ENCODE measurements at places on chromosomes 11 and 22.

- DNase-seq: no peak
These were observed 1.3 kb downstream of the WEE1 start for GRCh38 chr11:9574622-9575259.

GRCh38 chr11:47127213-47127612 lies 49.5 kb downstream of the ARFGAP2 start:
- DNase-seq: no peak

DNA sequence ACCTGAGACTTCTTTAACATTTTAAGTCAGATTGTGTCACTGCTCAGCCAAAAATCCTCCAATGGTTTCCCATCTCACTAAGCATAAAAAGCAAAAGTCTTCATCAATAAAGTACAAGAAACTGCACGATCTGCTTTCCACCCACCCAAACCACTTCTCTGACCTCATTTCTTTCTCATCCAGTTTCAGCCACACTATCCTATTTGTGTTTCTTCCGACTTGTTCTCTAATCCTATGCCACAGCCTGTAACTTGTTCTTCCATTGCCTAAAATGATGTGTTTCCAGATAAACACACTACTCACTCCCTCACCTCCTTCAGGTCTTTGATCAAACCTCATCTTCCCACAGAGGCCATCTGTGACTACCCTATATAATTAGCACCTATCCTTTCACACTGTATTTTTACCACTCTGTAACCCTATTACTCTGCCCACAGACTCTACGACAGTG lies 28.4 kb downstream of the ARHGAP32 start:
- DNase-seq: no peak

DNA sequence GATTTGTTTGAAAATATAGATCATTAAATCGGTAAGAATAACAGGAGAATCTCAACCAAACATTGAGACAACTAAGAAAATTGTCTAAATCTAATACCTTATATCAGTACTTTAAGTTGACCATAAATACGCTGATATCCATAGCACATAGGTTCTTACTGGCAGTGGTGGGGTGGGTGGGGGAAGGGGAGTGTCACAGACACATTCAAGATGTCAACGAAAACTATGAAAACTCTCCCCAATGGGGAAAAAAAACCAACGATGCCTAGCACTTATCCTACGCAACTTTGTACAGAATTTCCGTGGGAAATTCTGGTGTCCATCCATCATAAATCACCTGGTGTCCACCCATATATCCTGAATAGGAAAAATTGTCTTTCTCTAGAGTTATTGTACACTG lies 6.2 kb downstream of the GRAP2 start:
- no peak for DNase-seq

GRCh38 chr11:126476977-126477376 lies 121.5 kb downstream of the ST3GAL4 start:
- no peak for DNase-seq

- DNase-seq: peak; percentile 61
These were observed 26.6 kb upstream of the IL17RA start for GRCh38 chr22:17057959-17058814.

DNA sequence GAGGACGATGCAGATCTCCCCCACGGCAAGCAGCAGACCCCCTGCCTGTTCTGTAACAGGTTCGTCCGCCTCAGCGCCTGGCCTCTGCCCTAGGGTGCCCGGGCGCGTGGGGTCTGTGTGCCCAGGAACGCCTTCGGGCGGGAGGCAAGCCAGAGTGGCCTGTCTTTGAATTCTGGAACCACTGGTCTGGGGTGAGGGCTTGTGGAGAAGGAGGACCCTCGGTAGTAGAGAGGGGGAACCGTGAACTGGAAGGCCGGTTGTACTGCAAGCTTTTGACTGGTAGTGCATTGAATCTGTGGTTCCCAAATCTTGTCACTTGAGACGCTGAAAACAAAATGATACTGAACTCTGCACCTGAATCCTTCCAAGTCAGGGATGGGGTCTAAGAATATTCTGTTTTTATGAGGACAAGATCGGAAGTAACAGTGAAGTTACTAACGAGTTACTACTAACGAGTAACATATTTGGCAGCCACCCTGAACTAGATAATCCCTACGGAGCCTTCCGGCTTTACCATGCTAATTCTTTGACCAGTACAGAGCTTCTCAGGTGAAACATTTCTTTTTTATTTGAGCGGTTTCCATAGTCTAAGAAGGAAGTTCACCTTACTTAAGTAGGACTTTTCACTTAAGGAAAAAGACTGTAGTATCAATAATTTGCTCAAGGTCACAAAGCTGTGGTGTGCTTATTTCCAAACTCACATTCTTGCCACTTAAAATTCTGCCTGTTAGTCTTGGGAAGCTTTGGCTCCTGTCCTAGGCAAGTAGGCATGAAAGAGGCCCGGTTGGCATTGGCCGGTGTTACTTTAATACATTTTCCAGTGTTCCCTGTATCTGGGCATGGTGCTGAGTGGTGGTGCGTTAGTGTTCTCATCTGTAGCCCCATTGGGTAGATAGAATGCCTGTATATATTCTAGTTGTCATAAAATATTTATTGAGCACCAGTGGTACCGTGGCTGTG lies 860 bp downstream of the PRMT3 start:
- DNase-seq: peak; percentile 21

DNA sequence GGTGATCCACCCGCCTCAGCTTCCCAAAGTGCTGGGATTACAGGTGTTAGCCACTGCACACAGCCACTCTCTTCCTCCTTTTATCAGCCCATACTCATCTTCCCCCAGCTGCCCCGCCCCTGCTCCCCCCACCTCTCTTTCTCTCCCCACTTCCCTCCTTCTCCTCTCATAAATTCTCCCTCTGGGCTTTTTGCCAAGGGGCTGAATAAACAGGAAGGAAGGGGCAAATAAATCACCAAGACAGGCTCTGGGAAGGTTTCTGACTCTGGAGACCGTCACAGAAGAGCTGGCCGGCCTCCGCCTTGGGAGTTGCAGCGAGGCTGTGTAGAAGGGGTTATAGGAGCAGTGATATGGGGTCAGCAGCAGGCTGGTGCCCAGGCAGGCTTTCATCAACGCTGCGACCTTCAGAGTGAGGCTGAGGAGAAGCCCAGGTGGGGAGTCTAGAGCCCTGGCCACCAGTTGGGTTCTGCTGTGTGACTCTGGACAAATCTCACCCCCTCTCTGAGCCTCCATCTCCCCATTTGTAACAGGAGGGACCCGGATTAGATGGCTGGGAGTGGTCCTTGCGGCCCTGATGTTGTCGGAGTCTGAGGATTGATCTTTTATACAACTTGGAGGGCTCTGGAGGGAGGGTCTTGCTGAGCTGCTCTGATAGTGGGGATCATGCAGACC lies 62.6 kb upstream of the RASD2 start:
- peak; percentile 89 for DNase-seq

GRCh38 chr11:77547863-77548551 lies 41.7 kb upstream of the AQP11 start:
- DNase-seq: peak; percentile 84

DNA sequence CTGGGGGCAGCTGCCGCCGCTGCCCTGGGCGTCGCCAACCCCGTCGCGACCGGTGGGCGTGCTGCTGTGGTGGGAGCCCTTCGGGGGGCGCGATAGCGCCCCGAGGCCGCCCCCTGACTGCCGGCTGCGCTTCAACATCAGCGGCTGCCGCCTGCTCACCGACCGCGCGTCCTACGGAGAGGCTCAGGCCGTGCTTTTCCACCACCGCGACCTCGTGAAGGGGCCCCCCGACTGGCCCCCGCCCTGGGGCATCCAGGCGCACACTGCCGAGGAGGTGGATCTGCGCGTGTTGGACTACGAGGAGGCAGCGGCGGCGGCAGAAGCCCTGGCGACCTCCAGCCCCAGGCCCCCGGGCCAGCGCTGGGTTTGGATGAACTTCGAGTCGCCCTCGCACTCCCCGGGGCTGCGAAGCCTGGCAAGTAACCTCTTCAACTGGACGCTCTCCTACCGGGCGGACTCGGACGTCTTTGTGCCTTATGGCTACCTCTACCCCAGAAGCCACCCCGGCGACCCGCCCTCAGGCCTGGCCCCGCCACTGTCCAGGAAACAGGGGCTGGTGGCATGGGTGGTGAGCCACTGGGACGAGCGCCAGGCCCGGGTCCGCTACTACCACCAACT lies 1.0 kb downstream of the FUT4 start:
- peak; percentile 75 for DNase-seq

DNA sequence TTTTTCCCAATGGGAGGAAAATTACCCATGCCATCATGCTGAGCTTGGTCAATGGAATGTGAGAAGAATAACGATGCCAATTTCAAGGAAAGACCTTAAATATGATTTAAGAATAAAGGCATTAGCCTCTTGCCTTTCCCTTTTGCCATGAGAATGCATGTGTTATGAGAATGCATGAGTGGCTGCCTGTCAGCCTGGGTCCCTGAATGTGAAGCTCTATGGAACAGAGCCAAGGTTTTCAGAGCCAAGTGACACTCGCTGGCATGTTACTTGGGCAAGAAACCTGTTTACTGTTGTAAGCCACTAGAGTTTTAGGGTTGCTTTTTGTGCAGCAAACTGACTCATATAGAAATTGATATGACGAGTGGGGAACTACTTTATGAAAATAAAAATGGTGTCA lies 75.7 kb downstream of the JRKL start:
- peak; percentile 14 for DNase-seq

GRCh38 chr11:76123248-76123647 lies 83.1 kb downstream of the WNT11 start:
- no peak for DNase-seq

- DNase-seq: no peak
These were observed 87.1 kb upstream of the LDLRAD3 start for GRCh38 chr11:35856756-35857155.

DNA sequence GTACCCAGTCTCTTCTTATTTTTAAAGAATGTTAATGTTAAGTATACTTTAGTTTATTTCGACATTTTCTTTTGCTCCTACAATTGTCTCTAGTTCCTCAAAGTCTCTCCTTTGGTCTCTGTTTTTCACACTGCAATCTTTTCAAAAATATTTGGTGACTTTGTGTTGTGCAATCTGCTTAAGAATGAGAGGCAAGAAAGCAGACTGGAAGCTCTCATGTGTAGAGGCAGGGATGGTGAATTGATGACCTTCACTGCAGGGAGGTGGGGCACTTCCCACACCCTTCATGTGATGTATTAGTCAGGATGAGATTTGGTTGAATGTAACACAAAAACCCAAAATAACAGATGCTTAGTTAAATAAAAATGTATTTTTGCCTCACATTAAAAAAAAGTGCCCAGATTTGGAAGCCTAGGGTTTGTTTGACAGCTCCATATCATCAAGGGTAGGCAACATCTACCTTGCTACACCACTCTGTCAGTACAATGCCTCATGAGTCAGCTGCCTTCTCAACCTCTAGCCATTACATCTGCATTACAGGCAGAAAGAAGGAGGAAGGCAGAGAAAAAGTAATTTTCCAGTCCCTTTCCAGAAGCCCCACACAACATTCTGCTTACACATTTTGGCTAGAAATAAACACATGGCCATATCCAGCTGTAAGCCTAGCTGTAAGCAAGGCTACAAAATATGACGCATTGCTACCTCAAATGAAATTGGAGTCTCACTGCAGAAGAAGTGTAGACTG lies 3.8 kb upstream of the MMP27 start:
- no peak for DNase-seq

DNA sequence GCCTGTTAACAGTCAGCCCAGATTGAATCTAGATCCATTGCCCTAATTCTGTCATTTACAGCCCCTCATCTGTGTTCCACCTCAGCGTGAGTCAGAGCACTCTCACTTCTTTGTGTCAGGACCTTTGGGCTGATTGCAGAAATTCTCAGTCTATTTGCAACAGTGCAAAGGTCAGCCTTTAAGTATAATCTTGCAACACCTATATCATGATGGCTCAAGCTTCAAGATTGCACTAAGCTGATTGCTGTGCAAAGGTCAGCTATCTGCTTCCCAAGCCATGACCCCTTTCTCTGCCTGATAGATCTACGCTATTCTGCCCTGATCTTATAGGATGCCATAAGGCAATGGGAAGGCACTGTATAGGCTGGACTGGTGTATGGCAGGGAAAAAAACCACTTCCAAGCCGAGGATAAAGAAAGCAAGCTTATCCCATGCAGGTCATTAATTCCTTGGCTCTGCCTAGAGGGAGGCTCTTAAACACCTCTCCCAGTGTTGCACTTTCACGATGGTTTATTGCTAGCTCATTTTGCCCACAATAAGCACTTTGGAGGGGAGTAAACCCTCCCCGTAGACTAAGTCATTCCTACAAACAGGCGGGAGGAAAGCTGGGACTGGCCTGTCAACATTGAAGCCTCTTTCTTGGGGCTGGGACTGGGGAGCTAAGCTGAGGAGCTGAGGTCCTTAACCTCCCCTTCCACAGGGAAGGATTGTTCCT lies 100.6 kb downstream of the RRAS2 start:
- DNase-seq: no peak

Data from muscle of back (tissue), 13 donors.